ENCODE measurements at places on chromosomes 1 and 21. TPM values are rescaled to one million over a fixed set of nuclear protein-coding genes. Genes with fewer than 3 reads are reported as not detected.

DNA sequence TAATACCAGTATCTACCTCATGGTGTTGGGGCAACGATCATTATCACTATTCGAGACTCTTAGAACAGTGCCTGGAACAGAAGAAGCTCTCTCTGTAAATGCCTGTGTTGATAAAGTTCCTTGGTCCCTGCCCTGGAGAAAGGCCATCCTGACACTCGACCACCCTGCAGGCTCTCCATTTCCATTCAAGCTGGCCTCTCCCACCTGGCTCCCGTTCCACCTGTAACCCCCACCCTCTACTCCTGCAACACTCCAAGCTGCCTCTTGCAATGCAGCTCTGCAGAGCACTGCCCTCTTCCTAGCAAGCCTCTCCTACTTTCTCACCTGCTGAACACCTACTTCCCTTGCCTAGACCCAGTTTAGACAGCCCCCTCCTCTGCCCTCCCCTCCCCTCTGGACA lies 6.1 kb downstream of the SPOCD1 start:
- peaks cover 5% of the 10 kb centered on the region for H3K27me3 ChIP-seq
- no peak overlapping the region for H3K4me3 ChIP-seq
- no peak overlapping the region for H3K27ac ChIP-seq
- DNase-seq = no peak
- no peaks in the 10 kb centered on the region for H3K36me3 ChIP-seq
- H3K4me1 ChIP-seq = no peaks in the 10 kb centered on the region

AKR7A3 gene
- 2.7 TPM for total RNA-seq

FCRL4 gene
- total RNA-seq = not detected

BTBD8 gene
- total RNA-seq = 8.2 TPM
